ENCODE measurements at places on chromosomes 12 and 14.

- no peak for DNase-seq
Measured at GRCh38 chr12:112685321-112685720, 106.2 kb upstream of the RPH3A start.

DNA sequence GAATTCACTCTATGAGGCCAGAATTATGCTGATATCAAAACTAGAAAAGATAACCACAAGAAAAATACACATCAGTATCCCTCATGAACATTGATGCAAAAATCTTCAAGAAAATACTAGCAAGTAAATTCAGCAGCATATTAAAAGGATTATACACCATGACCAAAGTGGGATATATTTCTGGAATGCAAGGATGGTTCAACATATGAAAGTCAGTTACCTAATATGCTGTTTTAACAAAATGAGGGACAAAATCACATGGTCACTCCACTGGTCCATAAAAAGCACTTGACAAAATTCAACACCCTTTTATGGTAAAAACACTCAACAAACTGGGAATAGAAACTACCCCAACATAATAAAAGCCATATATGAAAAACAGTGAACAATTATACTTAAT, 40.3 kb downstream of the TECPR2 start:
- DNase-seq: no peak

DNA sequence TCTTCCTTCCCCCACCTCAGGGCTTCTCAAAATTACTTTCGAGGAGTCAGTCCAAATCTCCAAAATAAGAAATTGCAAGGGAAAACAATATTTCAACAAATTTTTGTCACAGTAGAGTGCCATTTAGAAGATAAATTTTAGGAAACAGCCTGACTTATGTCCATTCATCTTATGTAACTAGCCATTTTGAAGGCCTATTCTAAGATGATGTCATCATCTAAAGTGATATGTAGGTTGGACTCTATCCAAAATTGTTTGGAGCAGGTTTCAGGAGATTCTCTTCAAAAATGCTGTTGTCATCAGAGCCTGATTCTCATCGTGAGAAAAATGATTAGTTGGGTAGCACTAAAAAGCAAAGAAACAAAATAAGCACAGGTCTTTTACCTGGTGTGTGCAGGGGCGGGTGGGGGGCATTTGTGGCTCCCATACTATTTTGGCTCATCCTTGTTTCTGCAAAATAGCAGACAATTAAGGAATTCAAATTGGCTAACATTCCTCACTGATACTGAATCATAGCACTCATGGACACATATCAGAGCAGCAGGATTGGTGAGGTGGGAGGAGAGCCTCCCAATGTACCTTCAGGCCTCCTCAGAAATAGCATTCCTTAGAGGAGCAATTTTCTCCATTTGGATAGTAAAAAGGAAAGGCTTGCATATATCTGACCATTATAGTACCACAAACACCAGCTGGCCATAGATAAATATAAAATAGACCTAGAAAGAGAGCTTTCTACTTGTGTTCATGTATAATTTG, 360.9 kb upstream of the NAV3 start:
- DNase-seq: no peak

DNA sequence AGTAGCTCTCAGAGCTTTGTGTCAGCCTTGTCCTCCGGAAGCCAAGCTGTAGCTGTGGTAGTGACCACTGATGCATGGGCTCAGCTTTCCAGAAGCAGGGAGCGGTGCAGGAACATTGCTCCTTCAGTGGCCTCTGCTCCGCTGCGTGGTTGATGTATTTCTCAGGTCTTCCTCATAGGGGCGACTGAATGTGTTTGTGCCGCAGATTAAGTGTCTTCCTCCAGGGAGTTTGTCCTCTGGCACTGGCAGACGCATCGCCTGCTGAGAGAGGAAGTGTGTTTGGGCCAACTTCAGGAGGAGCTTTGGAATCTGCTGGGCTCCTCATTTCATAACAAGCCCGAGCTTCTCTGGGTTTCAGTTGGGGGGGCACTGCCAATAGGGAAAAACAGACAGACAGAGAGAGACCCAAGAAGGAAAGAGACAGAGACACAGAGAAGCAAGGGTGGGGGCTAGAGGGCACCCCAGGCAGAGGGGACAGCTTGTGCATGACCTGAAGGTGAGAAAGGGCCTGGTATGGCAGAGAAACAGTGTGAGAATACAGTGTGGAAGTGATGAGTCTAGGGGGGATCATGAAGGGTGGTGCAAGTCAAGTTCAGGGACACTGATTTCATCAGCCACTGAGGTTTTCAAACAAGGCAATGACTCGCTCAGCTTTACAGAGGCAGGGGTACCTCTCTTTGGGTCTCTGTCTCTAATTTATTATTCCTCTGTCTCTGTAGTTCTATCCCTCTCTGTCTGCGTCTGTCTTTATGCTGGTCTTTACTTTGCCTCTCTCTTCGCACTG, 69.4 kb upstream of the PRIMA1 start:
- no peak for DNase-seq

GRCh38 chr14:90677484-90678050, 138.7 kb downstream of the TTC7B start:
- no peak for DNase-seq

DNA sequence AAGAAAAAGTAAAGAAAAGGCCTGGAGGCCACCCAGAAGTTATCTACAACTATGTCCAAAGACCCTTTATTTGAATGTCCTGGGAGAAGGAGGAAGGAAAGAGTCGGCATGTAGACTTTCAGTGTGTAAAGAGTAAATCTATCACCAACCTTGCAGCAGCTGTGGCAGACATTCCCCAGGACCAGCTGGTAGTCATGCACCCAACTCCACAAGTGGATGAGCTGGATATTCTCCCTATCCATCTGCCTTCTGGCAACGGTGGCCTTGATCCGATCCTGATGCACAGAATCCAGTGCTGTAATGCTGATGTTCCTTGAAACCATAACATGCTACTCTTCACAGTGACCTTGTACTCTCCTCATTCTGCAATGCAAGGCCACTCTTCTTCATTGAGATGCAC, 27.3 kb downstream of the KRT76 start:
- DNase-seq: no peak

- DNase-seq: no peak
Measured at GRCh38 chr12:54140588-54141388, 48.0 kb downstream of the SMUG1 start.

GRCh38 chr12:58931518-58931917, 11.2 kb upstream of the LRIG3 start:
- no peak for DNase-seq

DNA sequence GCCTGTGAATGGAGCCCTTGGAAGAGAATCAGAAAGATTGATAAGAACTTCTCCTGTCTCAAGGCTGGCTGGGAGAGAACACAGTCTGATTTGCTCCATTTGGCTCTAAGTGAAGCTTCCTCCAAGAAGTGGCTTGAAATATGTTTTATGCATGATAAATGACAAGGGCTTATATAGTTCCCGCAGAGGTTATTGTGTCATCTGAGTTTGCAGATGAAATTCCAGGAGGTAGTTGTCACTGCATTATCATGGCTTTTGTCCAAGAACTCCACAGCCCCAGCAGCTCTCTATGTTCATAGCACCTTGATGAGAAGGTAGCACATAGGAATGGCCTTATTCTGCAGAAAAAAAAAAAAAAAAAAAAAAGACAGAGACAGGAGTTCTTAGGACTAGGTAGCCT, 108.5 kb downstream of the DACT1 start:
- DNase-seq: no peak

DNA sequence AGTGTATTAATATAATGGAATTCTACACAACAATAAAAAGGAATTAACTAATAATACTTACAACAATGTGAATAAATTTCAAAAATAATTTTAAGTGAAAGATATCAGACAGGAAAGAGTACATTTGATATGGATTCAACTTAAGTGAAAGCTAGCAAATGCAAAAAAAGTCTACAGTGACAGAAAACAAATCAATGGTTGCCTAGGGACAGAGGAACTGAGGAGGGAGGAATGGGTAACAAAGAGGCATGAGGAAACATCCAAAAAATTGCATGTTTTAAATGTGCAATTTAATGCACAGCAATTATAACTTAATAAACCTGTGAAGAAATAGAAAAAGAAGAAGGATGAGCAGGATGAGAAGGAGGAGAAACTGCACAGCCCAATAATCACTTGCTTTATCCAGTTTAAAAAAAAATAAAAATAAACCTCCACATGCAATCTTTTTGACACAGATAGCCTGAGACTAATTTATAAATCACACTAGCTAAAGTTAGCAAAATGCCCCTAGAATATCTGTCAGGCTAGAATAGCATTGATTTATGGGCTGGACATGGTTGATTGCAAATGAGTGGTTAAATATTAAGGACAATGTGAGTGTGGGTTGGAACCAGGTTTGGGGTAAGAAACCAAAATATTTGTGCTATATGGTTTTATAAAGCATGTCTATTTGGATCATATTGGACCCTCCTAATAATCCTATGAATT, 1089.1 kb downstream of the TRHDE start:
- DNase-seq: no peak

DNA sequence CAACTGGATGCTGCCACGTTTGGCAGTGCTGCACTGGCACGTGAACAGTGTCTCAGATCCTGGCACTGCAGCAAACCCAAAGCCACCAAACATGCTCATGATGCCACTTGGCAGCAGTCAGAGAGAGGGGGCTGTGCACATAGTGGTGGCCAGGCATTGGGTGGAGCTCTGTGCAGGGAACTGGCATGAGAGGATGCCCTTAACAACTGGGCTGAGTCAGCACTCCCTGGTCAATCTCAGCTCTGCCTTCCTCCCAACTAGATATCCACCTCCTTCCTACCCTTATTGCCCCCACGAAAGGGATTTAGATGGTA, 37.0 kb downstream of the ZFHX2 start:
- no peak for DNase-seq

DNA sequence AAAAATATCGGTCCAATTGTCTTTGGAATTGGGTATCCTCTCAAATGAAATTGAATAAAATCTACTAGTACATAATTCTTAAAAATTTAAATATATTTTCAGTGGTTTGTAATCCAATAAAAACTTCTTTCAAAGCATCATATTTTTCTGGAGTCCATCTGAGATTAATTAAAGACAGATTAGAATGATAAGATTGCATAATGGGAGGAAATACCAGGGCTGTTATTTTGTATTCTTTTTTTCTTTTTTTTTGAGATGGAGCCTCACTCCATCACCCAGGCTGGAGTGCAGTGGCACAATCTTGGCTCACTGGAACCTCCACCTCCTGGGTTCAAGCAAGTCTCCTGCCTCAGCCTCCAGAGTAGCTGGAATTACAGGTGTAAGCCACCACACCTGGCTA, 103.8 kb downstream of the TMTC3 start:
- no peak for DNase-seq

- no peak for DNase-seq
Measured at GRCh38 chr12:42039176-42039575, 105.5 kb downstream of the GXYLT1 start.

GRCh38 chr12:107105410-107105703, 12.0 kb upstream of the CRY1 start:
- no peak for DNase-seq

GRCh38 chr12:121060149-121061001, 21.3 kb upstream of the OASL start:
- DNase-seq: peak; percentile 68

DNA sequence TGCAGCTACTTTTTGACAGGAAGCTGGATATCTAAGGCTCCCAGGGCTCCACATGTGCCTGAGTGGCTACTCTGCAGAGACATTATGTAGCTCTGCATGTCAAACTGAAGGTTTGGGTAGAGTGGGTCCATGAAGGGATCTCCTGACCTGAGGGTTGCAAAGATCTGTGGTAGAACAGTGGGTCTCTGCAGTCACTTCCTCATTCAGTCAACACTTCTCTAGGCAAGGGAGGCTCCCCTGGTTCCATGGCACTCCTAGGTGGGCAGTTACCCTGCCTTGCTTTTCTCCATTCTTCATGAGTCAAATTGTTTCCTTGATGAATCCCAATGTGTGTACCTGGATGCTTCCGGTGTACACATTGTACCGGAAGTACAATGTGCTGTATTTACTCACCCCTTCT, 57.4 kb downstream of the CMAS start:
- no peak for DNase-seq

- DNase-seq: peak; percentile 99
Measured at GRCh38 chr14:104708606-104709268, 15.3 kb upstream of the ADSS1 start.
